ENCODE measurements at places on chromosomes 5 and 9.

- DNase-seq = peak; percentile 60
These were observed 505 bp downstream of the CREB3 start for GRCh38 chr9:35732800-35733541.

GRCh38 chr5:14526493-14526892, 55.1 kb upstream of the OTULINL start:
- no peak for DNase-seq

GRCh38 chr5:132750471-132751230, 3.4 kb downstream of the CCNI2 start:
- no peak for DNase-seq

GRCh38 chr5:111628901-111629300, 116.6 kb upstream of the STARD4 start:
- DNase-seq = no peak

DNA sequence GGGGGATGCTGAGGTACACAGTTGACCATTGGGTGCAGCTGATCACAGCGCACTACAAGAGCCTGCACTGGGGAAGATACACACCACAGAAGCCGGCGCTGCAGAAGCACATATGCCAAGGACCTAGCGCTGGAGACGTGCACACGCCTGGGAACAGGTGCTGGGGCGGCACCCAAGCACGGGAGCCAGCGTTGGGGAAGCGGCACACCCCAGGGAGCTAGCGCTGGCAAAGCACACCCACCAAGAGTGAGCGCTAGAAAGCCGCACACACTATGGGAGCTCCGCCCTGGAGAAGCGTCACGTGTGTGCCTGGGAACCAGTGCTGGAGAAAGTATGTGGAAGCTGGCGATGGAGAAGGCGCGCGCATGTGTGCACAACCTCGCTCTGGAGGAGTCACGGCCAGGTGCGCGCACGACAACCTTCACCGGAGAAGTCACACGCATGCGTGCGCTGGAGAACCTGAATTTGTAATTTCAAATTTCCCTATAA, 4.5 kb downstream of the FANCC start:
- DNase-seq = peak; percentile 31

DNA sequence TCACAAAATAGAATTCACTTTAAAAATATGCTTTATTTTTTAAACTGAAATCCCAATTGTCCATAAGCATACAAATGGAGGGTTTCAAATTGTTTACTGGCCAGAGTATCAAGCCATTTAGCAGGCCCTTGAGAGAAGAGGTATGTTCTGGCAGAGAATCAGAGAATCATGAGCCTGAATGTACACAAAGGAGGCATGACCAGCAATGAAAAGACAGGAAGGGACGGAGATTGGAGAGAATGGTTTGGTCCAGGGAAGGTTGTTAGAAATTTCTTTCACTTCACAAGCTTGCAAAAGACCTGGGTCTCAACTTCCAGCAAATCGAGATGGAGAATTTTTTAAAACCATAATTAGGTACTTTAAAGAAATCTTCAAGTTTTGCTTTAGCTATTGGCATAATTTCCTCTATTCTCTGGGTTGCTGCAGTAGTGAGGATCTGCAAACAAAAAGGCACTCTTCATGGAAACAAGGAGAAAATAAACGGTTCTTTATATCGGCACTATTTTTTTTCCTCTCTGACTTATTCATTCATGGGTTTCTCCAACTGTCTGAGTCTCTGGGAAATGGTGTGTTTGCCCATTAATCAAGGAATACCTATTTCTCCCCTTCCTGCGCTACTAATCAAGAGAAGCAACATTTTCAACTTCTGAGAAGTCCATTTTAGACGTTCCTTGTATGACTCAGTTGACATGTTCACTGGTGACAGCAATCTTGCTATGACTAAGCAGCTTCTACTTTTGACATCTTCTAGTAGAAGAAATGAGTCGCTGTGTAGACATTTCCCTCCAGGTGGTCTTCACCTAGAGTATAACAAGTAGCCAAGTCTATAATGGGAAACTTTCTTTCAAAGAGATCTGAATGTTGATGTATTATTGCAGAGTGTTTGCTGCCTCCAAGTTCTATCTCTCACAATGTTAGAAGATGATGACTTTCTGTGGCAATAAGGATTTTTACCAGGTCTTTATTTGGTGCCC, 23.1 kb upstream of the ERCC6L2 start:
- no peak for DNase-seq

Data from germinal center (tissue), 1 donor.